Bladder microvascular endothelial cell (primary cell): ENCODE measurements at places on chromosomes 1 and 21. TPM values are rescaled to one million over a fixed set of nuclear protein-coding genes. Genes with fewer than 3 reads are reported as not detected.

The TMEM52 gene
- 0.13 TPM in 1 of 2 replicates, not detected in the other for total RNA-seq

The S100B gene
- not detected in 2 replicates for total RNA-seq

The OR11L1 gene
- total RNA-seq = not detected in 2 replicates

The MYOG gene
- not detected in 2 replicates for total RNA-seq

The TNFRSF9 gene
- 0.16 and 3.5 TPM in 2 replicates for total RNA-seq

The ACKR1 gene
- total RNA-seq = not detected in 2 replicates

The CSF3R gene
- not detected in 2 replicates for total RNA-seq

The SNX7 gene
- 28.6 and 35.6 TPM in 2 replicates for total RNA-seq

The SYNC gene
- 13.0 and 22.1 TPM in 2 replicates for total RNA-seq

The NBPF20 gene
- 1.6 and 4.6 TPM in 2 replicates for total RNA-seq

The ZNF669 gene
- 8.3 and 12.4 TPM in 2 replicates for total RNA-seq

The CALML6 gene
- total RNA-seq = 0.06 and 0.32 TPM in 2 replicates

The CYP4X1 gene
- total RNA-seq = 0.65 and 18.4 TPM in 2 replicates

The C1orf52 gene
- 9.2 and 32.3 TPM in 2 replicates for total RNA-seq

The ECM1 gene
- total RNA-seq = 0.16 and 0.38 TPM in 2 replicates

The FCAMR gene
- total RNA-seq = not detected in 2 replicates

The HPCAL4 gene
- not detected in 2 replicates for total RNA-seq

The PATJ gene
- total RNA-seq = 1.6 and 8.0 TPM in 2 replicates

The DUSP10 gene
- 3.8 and 4.2 TPM in 2 replicates for total RNA-seq

The GBP2 gene
- total RNA-seq = 53.6 and 75.8 TPM in 2 replicates

The ACTA1 gene
- not detected in 2 replicates for total RNA-seq

The RAB29 gene
- total RNA-seq = 17.2 and 27.7 TPM in 2 replicates

The BARHL2 gene
- under 0.01 TPM in 1 of 2 replicates, not detected in the other for total RNA-seq

The ZFYVE9 gene
- total RNA-seq = 16.8 and 39.2 TPM in 2 replicates

The LDLRAD1 gene
- total RNA-seq = not detected in 2 replicates

The ZBED6 gene
- 6.0 and 9.0 TPM in 2 replicates for total RNA-seq

The ACTL8 gene
- not detected in 2 replicates for total RNA-seq

The CD1D gene
- total RNA-seq = under 0.01 TPM in 1 of 2 replicates, not detected in the other

The ELAPOR1 gene
- 0.16 and 0.25 TPM in 2 replicates for total RNA-seq

The OR2M3 gene
- total RNA-seq = not detected in 2 replicates

The SV2A gene
- 0.32 and 3.3 TPM in 2 replicates for total RNA-seq

The KIAA0319L gene
- total RNA-seq = 24.1 and 50.5 TPM in 2 replicates

The UROD gene
- 234 and 261 TPM in 2 replicates for total RNA-seq

The TTC34 gene
- under 0.01 and 0.06 TPM in 2 replicates for total RNA-seq

The BSND gene
- not detected in 2 replicates for total RNA-seq

The THBS3 gene
- 9.4 and 18.5 TPM in 2 replicates for total RNA-seq

The LCE2B gene
- total RNA-seq = not detected in 2 replicates

The EDN2 gene
- not detected in 2 replicates for total RNA-seq

The ORC1 gene
- 4.8 and 5.3 TPM in 2 replicates for total RNA-seq

The FTCD gene
- total RNA-seq = 0.16 TPM in 1 of 2 replicates, not detected in the other

The FAM151A gene
- not detected in 2 replicates for total RNA-seq

The DEPDC1 gene
- total RNA-seq = 10.8 TPM in 2 replicates

The HSD11B1 gene
- 0.32 TPM in 1 of 2 replicates, not detected in the other for total RNA-seq

The OLIG2 gene
- total RNA-seq = not detected in 2 replicates

The CYP4A22 gene
- not detected in 2 replicates for total RNA-seq

The NT5C1A gene
- not detected in 2 replicates for total RNA-seq

The SIPA1L2 gene
- 13.3 and 19.3 TPM in 2 replicates for total RNA-seq

The NCAM2 gene
- 1.5 and 5.8 TPM in 2 replicates for total RNA-seq

The THEM5 gene
- total RNA-seq = not detected in 2 replicates

The SPRR4 gene
- total RNA-seq = not detected in 2 replicates

The C8B gene
- not detected in 2 replicates for total RNA-seq

The VANGL2 gene
- not detected in 2 replicates for total RNA-seq

The CHAF1B gene
- 2.8 and 3.7 TPM in 2 replicates for total RNA-seq
